Activated naive CD8-positive, alpha-beta T cell treated with anti-CD3 and anti-CD28 coated beads, Interleukin-2, amount 50 U/mL, for 24 hours (primary cell): ENCODE measurements at places on chromosomes 1 and 21.

DNA sequence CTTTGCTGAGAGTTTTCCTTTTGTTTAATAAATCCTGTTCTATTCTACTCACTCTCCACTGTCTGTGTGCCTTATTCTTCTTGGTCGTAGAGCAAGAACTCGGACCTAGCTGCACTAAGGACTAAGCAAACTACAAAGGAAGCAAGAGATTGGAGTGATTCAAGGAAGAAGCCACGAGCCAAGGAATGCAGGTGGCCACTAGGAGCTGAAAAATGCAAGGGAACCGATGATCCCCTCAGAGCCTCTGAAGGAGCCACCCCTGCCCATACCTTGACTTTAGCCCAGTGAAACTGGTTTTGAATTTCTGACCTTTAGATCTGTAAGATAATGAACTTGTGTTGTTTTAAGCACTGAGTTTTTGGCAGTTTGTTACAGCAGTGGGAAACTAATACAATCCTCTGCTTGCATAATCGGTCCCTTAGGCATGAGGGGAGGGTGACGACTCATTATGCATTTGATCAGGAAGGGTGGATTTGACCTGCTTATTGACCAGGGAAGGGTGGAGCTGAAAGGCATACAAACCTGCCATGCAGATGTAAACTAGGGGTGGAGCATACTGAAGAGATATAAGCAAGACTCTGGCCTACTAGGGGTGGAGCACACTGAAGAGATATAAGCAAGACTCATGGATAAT, 6.2 kb upstream of the CA6 start:
- no peak for DNase-seq

DNA sequence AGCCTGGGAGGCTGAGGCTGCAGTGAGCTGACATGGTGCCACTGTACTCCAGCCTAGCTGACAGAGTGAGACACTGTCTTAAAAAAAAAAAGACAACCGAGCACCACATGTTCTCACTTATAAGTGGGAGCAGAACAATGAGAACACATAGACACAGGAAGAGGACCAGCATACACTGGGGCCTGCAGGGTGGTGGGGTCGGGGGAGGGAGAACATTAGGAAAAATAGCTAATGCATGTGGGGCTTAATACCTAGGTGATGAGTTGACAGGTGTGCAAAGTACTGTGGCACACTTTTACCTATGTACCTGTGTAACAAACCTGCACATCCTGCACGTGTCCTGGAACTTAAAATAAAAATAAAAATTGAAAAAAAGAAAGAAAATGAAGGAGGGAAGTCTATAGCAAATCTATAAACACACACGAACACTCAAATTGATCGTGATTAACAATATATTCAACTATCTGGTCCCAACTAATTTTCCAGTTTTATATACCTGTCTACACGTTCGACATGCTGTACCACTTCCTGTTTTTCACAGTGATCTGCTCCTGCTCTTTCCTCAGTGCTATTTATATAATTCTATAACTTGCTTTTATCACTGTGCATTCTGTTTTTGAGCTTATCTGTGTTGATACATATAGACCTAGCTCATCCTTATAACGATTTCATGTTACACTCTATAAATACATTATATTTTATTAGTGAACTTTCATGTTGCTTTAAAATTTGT, 27.2 kb downstream of the AK5 start:
- no peak for DNase-seq

DNA sequence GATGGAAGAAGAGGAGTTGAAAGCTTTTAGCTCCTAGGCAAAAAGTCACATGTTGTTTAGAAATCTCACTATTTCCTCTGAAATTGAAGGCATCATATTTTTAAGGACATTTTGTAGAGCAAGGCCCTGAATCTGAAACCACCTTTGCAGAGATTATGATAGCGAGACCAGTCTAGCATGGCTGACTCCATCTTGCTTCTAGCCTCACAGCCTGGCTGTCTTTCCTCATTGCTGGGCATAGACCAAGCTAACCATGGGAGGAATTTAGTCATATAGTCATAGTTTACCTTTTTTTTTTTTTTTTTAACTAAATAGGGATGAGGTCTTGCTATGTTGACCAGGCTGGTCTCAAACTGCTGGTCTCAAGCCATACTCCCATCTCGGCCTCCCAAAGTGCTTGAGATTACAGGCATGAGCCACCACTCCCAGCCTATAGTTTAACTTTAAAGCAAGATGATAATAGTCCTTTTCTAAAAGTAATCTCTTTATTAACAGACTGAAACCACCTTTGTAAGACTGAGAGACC, 42.2 kb upstream of the ZNF326 start:
- DNase-seq, result no peak

DNA sequence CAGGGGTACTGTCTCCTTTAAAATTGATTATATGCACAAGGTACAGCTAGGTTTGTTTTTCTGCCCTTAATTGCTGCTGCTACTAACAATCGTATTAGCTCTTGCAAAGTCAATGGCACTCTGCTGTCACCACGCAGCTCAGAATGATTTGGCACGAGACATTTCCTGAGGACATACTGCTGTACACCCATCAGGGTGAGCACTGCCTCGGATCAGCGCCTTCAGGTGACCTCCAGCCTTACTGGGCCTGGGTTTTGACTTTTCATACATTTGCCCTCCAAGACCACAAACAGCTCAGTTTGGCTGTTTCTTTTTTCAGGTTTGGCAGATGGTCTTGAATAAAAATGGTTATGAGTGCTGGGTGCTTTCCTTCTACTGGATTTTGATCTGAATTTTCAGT, 110.9 kb downstream of the NTPCR start:
- DNase-seq, result no peak

DNA sequence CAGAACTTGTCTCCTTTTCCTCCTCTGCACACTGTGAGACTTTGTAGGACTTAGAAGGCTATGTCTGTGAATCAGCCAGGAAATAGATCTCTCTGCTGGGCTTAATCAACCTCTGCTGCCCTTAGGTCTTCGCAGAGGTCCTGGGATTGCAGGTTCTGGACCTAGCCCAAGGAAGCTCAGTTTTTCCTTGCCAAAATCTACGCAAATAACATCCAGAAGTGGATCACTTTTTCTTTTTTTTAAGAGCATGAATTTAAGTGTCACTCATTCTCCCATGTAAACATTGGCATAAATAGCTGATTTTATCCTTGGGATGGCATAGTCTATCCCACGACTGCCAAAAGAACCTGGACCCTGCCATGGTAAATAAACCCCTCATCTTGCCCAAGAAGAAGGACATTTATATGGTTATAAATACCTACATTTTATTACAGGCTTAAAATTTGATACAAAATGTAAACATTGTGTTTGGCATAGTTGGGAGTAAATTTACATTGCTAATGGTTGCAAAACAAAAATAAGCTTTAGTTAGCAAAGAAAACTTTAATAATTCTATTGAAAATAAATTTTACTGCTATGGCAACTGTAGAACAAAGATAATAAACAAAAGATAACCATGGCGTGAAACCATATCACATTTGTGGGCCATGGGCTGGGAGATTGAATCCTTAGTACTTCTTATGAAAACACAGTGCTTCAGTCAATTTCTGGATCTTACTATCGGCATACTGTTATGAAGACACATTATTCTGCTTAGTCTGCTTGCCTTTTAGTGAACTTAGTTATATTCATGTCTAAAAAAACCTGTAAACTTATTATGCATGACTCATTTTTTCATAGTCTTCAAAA, 24.5 kb upstream of the DISC1 start:
- DNase-seq, result no peak

- DNase-seq, result no peak
These were observed 27.7 kb downstream of the AGO3 start for GRCh38 chr1:35958558-35958957.

- no peak for DNase-seq
These were observed 1.6 kb downstream of the VTCN1 start for GRCh38 chr1:117209094-117209493.

DNA sequence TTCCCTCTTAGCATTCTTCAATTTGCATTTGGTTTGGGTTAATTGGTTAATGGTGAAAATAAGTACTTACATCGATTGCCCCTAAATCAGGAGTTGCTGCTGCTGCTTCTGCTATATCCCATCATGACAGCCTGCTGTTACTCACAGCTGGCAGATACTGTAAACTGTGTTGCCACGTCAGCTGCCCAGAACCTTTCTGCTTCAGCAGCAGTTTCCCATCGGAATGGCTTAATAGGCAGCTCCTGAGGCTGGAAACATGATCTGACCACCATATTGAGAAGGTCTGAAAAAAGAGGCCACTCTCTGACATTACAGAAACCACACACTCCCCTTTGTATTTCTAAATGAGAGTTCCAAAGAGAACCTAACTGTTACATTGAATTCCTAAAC, 14.3 kb upstream of the SEC16B start:
- no peak for DNase-seq

GRCh38 chr1:150688763-150689162, 8.2 kb downstream of the GOLPH3L start:
- no peak for DNase-seq

- peak; percentile 56 for DNase-seq
These were observed 29.1 kb upstream of the LRRC8C start for GRCh38 chr1:89603651-89604413.

DNA sequence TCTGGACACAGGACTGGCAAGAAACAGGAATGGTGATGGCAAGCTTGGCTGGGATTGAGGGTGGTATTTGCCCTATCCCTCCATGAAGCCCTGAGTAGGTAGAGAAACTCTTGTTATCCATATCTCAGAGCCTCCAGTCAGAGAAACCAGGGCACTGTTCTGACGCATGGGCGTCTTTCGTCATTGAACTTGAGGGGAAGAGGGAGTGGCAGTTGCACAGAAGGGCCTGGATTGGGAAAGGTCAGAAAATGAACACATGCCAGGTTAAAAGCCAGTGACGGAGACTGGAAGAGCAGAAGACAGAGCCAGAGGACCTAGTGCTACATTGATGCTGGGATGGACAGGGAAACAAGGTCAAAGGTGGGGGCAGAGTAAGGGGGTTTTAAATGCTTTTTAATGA, 516.7 kb downstream of the PLPP3 start:
- DNase-seq, result no peak

DNA sequence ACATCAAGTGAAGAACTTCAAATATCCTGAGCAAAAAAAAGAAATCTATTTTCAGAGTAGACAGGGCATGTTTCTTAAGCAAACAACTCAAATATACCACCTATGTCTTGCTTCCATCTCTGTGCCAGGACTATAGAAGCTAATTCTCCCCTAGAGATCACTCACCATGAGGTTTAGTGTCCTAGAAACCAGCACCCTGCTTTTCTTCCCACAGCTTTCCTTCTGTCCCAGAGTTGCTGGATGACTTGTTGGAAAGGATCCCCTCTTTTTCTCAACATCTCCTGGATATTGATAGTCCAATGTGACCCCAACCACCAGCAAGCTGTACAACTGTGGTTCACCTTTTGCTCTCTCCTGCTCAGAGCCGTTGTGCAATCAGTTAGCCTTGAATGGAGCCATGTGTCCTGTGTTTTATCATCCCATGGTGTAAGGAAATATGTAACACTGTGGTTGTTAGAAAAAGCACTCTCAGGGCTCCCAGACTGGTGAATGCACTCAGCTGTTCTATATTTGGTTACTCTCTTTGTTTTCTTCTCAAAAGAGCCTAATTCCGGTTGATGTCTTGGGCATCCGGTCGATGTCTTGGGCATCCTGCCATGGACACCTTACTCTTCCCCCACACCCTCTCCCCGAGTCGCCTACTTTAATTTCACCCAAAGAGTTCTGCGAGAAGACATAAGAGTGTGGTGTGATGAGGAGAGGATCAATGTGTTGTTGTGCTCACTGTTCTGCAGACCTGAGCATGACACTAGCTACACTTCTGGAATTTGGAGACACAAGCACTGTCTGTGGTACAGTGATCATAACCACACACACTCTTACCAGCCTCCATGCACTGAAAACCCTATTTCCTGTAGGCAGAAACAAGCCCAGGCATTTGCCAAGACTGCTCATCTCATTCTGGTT, 1.7 kb downstream of the TNFSF4 start:
- DNase-seq, result peak; percentile 12

DNA sequence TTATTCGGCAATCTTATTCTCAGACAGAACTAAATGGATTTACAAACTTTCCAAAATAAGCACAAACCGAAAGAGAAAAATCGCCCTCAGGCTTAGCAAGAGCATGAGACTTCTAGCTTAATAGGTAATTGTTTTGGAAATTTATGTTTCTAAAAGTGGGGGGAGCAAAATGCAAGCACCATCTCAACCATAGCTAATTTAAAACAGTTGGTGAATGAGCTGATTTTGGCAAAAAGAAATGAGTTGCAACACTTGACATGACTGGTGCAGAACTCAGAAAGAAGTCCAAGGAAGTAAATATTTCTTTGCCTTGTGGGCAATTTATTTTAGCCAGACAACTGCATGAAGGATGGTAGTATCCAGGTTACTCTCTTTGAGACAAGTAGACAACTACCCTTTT, 71.5 kb upstream of the PTGFR start:
- no peak for DNase-seq

- no peak for DNase-seq
These were observed 1.0 kb upstream of the OR10J4 start for GRCh38 chr1:159430985-159431384.

- DNase-seq, result no peak
These were observed 7.6 kb downstream of the DCLRE1B start for GRCh38 chr1:113912594-113913311.

DNA sequence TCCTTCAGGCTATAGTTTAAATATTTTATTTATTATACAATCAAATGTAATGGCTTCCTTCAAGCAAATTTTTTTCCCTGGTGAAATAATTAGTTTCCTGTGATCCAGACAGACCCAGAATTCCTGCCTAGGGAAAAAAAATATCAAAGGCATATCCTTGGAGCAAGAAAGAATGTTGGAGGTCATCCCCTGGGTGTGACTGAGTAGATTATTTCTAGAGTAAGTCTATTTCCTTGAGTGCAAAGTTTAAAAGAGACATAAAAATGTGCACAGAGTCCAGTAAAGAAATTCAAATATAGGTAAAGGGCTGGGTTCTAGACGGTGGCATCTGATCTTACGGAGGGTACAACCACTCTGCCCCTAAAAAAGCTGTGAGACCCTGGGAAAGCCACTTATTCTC, 32.2 kb upstream of the SAMD13 start:
- DNase-seq, result no peak

DNA sequence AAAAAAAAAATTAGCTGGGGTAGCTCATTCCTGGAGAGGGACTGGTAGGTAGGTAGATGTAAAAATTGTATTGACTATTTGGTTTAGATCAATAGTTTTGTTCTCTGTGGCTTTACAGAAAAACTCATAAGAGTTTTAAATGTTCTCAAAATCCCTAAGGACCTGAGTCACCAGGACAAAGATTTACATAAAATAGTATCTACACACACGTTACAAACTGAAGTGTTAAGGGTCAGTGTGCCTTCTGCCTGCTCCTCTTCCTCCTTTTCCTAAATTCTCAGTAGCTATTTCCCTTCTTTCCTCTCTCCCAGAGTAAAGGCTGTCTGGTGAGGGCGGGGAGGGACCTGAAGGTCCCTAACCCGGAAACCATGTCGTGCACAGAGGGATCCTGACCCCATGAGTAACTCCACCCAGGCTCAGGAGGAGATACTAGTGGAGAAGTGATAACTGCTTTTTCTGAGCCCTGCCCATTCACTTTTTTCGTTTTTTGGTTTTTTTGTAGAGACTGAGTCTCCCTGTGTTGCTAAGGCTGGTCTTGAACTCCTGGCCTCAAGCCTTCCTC, 8.1 kb downstream of the PLEKHM2 start:
- no peak for DNase-seq
